ENCODE measurements at places on chromosomes 5 and 9.

DNA sequence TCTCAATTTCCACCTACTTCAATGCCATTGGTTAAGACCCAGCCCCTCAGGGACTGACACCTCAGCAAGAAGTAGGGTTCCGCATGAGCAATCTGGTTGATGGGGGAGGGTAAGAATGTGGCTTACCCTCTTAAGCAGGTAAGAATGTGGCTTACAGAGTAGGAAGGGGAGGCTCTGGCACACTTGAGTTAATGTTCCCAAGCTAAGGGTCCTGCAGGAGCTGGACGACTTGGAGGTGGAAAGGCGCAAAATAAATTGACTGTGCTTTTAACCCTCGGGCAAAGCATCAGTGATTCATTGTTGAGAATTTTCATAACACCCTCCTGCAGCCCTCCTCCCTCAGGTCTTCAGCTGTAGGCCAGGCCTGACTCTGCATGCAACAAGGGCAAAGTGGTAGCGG, 24.9 kb upstream of the ADRA1B start:
- DNase-seq = no peak

DNA sequence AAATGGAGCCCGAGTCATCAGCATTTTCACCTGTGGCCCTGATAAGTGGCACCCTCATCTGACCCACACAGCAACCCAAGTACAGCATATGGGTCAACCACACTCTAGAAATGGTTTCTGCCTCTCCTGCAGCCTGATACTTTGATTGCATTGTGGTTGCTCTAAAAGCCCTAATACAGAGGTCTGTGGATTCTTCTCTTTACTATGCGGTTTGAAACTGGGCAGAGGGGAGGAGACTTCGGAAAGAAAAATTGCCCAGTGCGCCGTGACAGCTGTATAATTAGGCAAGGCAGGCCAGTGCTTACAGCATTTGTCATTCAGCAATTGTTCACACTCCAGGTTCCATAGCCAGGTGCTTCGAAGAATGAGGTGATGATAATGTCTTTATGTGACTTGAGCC, 361.0 kb downstream of the NFIB start:
- DNase-seq = no peak

DNA sequence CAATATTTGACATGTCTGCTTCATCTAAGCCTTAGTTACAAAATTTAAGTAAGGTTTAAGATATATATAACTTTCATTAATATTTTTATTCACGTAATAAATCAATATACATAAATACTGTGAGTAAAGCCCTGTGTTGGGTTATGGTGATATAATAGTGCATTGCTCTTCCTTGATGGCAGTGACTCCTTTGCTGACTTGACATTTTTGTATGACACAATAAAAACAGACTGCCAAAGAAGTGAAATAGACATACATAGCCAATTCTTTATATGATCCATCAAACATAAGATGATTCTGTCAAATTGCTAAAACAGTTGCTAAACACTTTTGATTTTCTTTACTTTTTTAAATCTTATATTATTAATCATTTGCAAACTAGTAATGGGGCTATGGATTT, 1518.2 kb downstream of the EFNA5 start:
- no peak for DNase-seq

GRCh38 chr5:77957-78804, 13.8 kb upstream of the PLEKHG4B start:
- no peak for DNase-seq

DNA sequence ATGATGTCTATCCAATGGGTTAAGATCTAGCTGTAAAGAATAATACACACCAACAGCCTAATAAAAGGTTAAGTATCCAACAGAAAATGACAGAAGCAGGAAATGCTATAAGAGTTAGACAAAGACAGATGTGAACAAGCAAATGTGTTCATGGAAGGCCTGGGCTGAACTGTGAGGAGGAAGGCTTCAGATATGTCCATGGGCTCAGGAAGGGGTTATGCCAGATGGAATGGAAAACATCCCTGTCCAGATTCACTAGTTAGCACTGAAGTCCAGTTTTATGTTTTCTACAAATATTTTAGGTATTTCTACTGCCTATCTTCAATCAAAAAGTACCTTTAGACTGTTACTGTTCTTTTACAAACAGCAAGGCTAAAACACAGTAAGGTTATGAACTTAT, 27.1 kb downstream of the ERAP1 start:
- no peak for DNase-seq

GRCh38 chr5:81774374-81774773, 23.5 kb upstream of the SSBP2 start:
- DNase-seq = no peak

- no peak for DNase-seq
Measured at GRCh38 chr5:176152930-176153311, 85.3 kb upstream of the SIMC1 start.

DNA sequence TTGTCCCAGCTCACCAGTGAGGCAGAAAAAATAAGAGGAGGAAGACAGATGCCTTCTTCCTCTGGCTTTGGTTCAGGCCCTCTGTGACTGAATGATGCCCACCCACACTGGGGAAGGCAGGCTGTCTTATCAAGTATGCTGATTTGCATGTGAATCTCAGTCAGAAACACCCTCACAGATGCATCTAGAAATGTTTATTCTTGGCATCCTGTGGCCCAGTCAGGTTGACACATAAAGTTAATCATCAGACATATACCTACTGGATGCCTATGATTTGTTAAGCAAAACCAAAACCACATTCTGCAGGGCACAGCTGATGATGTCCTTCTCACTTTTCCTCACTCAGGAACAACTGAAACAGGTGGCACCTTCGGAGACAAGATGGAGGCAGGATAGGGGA, 243.4 kb upstream of the KCNN2 start:
- no peak for DNase-seq

- no peak for DNase-seq
Measured at GRCh38 chr9:85730916-85731630, 10.7 kb downstream of the AGTPBP1 start.

GRCh38 chr9:14258660-14259239, 55.2 kb downstream of the NFIB start:
- no peak for DNase-seq

GRCh38 chr5:71778678-71779276, 59.7 kb downstream of the CARTPT start:
- no peak for DNase-seq

DNA sequence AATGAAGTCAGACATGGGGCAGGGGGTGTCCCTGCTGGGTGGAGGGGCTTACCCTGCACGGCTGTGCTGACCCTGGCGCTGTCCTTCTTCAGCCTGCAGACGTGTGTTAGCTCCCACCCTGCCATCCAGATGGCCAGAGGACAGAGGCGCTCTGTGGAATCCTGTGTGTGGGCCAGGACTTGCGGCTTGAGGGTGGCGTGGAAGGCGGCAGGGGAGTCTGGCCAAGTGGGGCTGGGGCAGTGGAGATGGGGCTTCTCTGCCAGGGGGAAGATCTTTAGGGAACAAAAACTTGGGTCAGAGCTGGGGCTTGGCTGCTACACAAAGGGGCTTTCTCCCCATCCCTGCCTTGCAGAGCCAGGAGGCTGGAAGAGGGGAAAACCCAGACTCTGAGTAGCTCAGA, 46.5 kb upstream of the SYNPO start:
- no peak for DNase-seq

- DNase-seq = no peak
Measured at GRCh38 chr5:107713228-107713627, 42.5 kb upstream of the EFNA5 start.

- DNase-seq = no peak
Measured at GRCh38 chr5:108661024-108661423, 86.7 kb upstream of the FER start.

DNA sequence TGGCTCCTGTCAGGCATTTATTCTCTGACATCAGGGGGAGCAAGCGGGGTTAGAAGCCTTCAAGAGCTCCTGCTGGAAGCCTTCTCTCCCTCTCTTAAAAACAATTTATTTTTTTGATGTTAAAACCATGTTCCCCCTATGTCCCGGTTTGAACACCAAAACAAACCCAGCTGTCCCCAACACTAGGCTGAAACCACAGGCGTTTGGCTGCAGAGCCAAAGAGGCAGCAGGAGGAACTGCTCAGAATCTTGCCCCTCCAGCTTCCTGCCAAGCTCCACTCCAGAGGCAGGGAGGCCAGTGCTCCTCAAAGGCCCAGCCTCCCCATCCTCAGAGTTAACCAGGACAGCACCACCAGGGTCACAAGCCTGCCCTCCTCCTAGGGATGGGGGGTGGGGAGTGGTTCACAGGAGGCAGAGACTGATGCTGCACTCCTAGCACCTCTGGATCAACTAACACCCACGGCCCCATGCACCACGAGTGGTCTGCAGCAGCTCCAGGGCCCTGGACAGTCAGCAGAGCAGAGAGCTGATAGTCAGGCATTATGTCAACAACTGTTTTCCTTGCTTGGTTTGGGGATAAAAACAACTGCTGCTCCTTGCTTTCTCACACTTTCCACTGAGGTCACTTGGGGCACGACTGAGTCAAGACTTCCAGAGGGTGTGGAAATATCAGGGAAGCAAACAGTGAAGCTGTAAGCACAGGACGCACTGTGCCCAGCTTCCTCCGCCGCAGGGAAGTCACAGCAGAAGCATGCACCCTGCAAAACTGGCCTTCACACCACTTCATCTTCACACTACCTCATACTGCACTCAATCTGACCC, 96.5 kb upstream of the ADRA1B start:
- DNase-seq = no peak

DNA sequence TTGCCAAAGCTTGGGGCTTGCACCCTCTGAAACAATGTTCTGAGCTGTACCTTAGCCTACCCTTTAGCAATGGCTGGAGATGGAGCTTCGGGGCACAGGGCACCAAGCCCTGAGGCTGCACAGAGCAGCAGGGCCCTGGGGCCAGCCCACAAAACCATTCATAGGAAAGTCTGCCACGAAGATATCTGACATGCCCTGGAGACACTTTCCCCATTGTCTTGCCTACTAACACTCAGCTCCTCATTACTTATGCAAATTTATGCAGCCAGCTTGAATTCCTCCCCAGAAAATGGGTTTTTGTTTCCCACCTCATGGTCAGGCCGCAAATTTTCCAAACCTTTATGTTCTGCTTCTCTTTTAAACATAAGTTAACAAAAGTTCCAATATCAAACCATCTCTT, 105.7 kb downstream of the DTWD2 start:
- DNase-seq = no peak

- DNase-seq = no peak
Measured at GRCh38 chr9:133691626-133692363, 46.4 kb downstream of the SARDH start.

- no peak for DNase-seq
Measured at GRCh38 chr5:34609951-34610441, 46.1 kb upstream of the RAI14 start.

DNA sequence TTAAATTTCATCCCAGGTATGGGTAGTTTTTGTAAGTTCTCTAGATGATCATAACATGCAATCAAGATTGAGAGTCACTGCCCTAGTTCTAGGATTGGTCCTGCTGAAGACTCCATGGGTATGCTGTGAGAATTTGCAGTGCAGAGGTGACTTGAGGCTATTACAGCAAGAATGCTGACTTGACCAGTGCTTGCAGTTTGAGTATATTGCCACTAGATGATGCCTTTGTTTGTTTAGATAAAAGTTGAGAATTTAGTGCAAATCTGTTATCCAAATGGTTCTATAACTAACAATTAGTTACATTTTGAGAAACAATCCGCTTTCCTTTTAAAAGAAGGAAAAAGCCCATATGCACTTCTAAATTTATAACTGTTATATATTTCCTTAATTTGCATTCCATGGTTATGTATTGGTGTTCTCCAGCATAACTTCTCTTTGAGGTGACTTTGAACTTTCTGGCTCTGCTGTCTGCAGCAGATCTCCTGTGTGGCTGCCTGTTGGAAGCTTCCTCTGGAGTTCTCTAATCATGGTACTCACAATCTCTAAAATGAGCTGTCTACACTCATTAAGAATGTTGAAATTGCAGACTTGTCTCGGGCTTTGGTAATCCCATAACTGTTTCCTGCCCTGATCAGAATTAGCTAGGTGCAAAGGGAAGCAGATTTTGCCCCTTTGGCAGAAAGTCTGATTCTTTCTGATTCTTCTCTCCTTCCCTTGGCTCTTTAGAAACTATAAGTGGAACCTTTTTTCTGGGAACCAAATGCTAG, 24.9 kb downstream of the MELK start:
- DNase-seq = no peak

- DNase-seq = peak; percentile 34
Measured at GRCh38 chr9:124011460-124012301, at the start of gene LHX2. TSS of gene LHX2 (plus strand) at chr9:124011768. CDS start at chr9:124012349, 581 bp downstream.

DNA sequence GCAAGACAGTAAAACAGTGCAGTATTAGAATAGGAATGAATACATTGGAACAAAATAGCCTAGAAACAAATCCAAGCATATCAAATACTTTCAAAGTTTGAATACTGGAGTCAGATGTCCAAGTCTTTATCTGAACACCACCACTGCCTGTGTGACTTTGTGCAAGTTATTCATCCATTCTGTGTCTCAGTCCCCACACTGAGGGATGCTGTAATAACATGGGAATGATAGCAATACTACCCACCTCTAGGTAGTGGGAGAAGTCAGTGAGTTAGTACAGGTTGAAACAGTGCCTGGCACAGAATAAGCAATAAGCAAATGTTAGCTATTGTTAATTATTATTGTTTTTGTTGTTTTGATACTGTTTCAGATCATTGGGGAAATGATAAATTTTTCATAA, 130.9 kb downstream of the SUSD1 start:
- no peak for DNase-seq

DNA sequence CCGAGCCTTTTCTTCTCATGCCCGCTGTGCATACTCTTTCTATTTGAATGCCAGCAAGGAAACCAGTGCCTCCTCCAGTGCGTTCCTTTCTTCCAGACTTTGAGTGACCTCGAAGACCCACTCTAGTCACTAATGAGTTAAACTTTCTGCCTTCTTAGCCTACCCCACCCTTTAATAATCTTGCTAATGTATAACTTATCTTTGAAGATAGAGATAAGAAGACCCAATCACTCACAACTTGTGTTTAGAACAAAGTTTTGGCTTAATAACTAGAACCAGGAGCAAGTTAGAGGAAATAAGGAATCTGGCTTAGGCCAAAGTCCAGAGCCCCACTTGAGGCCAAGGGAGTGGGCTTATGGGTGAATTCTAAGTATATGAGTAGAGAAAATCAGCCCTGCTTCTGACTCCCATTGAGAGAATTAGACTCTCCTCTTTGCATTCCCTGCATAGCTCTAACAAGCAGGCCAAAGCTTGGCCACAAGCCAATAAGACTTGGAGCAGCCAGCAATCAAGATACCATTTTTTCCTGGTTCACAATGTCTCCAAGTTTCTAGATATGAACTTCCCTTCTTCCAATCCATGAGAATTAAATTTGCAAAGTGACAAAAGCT, 181.5 kb upstream of the PIK3R1 start:
- no peak for DNase-seq

- no peak for DNase-seq
Measured at GRCh38 chr5:87674235-87674634, 261.5 kb upstream of the CCNH start.

- no peak for DNase-seq
Measured at GRCh38 chr5:24633715-24634325, 11.0 kb downstream of the CDH10 start.

DNA sequence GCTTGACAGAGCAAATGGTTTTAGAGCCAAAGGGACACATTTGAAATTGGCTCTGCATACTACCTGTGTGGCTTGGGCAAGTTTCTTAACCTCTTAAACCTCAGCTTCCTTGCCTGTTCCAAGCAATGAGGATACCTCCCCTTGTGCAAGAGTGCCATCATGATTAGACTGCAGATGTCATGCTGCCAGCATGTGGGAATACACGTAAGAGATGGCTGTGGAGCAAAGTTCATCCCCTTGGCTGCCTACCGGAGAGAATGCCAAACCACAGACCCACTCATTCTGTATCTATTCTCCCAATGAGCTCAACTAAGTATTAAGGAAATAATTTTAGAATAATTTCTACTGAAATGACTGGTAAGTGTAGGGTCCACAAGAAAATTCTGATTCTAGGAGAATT, 101.3 kb downstream of the WDR41 start:
- DNase-seq = no peak

GRCh38 chr5:173592050-173592669, 24.3 kb downstream of the BOD1 start:
- no peak for DNase-seq
